ENCODE measurements at places on chromosomes 13 and 19. TPM values are rescaled to one million over a fixed set of nuclear protein-coding genes. Genes with fewer than 3 reads are reported as not detected.

DNA sequence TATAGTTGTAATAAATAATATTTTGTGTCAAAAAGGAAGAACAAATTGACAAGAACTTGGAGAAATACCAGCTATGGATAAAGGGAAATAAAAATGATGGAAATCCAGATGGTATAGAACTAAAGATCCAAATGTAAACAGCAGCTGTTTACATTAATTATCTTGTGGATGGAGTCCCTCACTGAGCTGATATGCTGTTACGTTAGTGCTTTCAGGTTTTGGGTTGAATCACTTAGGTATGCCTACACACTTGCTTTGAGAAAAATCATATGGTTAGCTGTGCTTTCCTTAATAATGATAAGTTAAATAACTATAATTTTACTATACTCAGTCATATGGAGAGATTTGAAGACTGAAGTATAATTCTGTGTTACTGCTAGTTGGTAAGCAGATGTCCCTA is 27.7 kb downstream of the WASF3 start:
- no peak for DNase-seq

Gene ZNF101
- total RNA-seq, result 70.6 TPM

- no peak for DNase-seq
Measured at GRCh38 chr13:21012211-21012610, 49.2 kb downstream of the LATS2 start.

Gene NLRP9
- total RNA-seq, result not detected

Gene KLC3
- total RNA-seq, result not detected

DNA sequence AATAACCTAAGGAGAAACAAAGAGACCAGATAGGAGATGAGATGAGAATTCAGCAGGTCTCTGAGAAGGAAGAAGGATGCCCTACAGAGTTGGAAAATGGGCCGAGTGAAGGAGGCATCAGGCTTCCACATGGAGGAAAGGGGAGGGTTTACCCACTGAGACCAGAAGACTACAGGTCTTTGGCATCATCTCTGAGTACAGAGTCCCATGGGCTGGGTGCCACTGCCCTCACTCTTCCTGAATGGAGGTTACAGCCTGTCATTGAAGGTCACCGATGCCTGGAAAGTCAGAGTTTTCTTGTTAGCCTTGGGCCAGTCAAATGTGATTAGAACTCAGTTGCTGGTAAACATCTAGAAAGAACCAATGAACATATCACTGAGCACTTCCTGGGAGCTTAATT is 9.9 kb downstream of the ZNF302 start:
- DNase-seq, result no peak
